ENCODE measurements at places on chromosomes 2 and 18. TPM values are rescaled to one million over a fixed set of nuclear protein-coding genes. Genes with fewer than 3 reads are reported as not detected.

DNA sequence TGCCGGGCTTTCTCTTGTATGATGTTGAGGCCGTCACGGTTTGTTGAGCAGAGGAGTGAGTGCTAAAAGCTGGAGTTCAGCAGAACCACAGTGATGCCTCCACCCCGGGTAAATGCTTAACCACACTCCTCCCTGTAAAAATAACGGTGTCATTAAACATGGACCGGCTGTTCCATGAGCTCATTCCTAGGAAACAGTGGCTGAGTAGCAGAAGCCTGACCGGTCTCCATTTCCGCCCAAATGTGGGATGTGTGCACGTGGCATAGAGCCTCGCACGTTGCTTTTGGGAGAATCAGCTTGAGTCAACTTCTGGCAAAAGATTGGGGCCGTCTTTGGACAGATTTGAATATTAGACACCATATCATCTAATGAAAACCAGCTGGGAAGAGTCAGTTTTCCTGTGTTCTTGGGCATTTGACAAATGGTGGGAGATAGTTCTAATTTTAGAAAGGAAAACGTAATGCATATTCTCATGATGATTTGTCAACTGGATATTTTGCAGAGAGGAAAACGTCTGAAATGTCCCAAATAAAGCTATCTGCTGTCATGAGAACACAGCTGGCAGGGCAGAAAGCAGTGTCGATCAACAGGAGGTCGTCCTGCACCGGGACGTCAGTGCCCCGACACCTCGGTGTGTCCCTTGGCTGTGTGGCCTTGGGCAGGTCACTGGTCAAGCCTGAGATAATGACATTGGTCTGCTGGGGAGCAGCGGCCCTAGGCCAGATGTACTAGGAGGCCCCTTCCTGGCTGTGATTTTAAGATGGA lies 42.4 kb downstream of the LRRFIP1 start:
- H3K27ac ChIP-seq: peak overlapping the region; percentile 48
- H3K4me3 ChIP-seq: no peak overlapping the region
- peaks cover 12% of the 10 kb centered on the region for H3K4me1 ChIP-seq
- no peak for DNase-seq
- no peaks in the 10 kb centered on the region for H3K36me3 ChIP-seq
- H3K27me3 ChIP-seq: peaks cover 11% of the 10 kb centered on the region

- H3K4me3 ChIP-seq: no peak overlapping the region
- H3K4me1 ChIP-seq: peaks cover 17% of the 10 kb centered on the region
- no peaks in the 10 kb centered on the region for H3K36me3 ChIP-seq
- DNase-seq: no peak
- H3K27me3 ChIP-seq: no peaks in the 10 kb centered on the region
Observed at GRCh38 chr2:151051574-151052220, 210.0 kb downstream of the RBM43 start.

DNA sequence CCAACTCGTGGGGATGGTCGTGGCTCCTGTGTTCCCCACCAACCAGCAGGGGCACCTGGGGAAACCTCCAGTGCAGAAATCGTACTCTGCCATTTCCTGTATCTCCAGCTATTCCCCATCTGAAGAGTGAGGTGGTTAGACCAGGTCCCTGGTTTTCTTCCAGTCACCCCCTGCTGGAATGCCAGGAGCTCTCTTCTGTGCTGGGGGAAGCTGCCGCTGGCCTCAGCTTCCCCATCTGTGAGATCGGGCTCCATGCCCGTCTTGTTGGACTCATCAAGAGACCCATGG lies 119.7 kb downstream of the INHBB start:
- H3K4me3 ChIP-seq: no peak overlapping the region
- no peak for DNase-seq
- H3K27me3 ChIP-seq: no peaks in the 10 kb centered on the region
- H3K27ac ChIP-seq: no peak overlapping the region
- H3K36me3 ChIP-seq: no peaks in the 10 kb centered on the region

LIMS4 gene
- total RNA-seq: 0.26 TPM

DYNAP gene
- total RNA-seq: 38.5 TPM

GRCh38 chr2:120318626-120319025 lies 27.3 kb upstream of the INHBB start:
- no peak overlapping the region for H3K4me3 ChIP-seq
- H3K27ac ChIP-seq: no peak overlapping the region
- no peaks in the 10 kb centered on the region for H3K4me1 ChIP-seq
- no peak for DNase-seq

DNA sequence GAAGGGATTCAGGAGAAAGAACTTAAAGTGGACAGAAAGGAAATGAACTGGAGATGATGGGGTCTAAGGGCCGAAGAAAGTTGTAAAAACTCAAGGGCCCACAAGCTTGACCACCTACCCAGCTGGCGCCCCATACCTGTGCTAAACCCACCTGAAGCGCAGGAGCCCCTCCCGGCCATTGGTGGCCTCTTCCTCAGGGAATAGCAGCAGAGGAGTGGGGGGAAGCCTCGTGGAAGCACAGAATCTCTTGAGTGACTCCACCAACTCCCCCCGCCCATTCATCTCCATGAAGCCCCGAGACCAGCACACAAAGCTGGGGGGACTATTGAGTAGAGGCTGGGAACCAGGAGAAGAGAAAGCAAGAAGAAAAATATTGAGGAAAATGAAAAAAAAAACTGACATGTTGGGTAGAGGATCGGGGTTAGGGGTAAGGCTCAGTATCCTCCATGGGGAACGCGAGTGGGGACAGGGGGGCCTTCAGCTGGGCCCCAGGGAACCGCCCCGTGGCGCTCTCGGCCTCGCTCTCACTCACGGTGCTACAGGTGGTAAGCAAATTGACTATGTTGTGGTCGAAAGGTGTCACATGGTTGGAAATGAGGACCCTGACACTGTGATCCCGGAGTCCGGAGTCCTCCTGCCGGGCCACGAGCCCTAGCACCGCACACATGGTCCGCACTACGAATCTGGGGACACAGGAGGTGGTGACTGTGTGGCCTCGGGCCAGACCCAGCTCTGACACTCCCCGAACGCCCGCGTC lies 728 bp downstream of the AUP1 start:
- peak overlapping the region; percentile 90 for H3K27ac ChIP-seq
- no peaks in the 10 kb centered on the region for H3K27me3 ChIP-seq
- peaks cover 58% of the 10 kb centered on the region for H3K4me1 ChIP-seq
- DNase-seq: no peak
